Naive thymus-derived CD8-positive, alpha-beta T cell (primary cell): ENCODE measurements at places on chromosomes 11 and 22.
A peak's percentile ranks its signal among the peaks of the same experiment; 100 is the strongest.

DNA sequence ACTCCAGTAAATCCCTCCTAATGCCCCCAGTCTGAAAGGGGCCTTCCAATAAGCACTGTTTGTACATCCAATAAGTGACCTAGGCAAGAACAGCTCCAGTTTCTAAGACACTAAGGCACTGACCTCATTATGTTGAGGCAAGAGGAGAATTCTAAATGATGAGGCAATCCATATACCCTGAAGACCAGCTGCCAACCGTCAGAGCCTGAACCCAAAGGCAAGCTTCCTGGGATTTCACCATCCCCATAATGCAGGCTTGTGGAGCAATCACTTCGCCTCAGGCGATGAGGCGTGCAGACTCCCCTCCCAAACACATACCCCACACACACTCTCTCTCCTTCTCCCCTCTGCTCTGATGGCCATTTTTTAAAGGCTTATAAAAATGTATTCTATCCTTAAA, 49.5 kb downstream of the LGR4 start:
- no peak overlapping the region for H3K4me3 ChIP-seq
- no peak overlapping the region for H3K27ac ChIP-seq
- H3K27me3 ChIP-seq = peaks cover 1% of the 10 kb centered on the region
- no peaks in the 10 kb centered on the region for H3K4me1 ChIP-seq

DNA sequence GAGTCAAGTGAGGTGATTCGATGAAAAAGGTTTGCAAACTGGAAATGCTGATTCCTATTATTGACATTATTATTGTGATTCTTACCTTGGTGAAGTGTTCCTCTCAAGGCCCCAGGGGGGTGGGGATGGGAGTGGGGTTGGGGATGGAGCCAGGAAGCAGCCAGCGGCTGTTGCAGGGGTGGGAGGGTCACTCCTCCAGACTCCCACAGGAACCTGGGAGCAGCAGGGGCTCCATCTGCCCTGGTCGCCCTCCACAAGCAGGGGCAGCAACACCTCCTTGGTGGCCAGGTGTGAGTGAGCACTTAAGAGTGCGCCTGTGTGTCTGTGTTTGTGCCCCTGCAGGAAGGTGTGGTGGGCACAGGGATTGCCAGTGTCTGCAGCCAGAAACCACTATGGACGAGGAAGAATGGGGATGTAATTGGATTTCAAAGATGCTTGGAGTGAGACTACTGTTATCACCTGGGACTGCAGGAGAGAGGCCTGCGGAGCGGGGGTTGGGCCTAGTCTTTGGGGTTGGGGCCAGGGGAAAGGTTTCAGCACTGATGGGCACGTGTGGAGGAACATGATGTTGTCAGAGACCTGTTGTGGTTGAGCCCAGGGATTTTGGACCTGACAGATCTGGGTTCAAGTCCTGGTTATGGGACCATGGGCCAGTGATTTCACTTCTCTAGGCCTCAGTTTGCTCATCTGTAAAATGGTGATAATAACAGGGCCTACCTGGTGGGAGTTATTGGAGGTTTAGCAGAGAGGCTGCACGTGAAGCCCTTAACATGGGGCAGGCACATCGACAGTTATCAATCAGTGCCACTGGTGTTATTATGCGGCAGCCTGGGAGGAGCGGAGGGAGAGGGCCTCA, 3.6 kb upstream of the TP53I11 start:
- no peak overlapping the region for H3K27ac ChIP-seq
- H3K4me3 ChIP-seq = no peak overlapping the region
- no peaks in the 10 kb centered on the region for H3K27me3 ChIP-seq
- H3K36me3 ChIP-seq = no peaks in the 10 kb centered on the region

DNA sequence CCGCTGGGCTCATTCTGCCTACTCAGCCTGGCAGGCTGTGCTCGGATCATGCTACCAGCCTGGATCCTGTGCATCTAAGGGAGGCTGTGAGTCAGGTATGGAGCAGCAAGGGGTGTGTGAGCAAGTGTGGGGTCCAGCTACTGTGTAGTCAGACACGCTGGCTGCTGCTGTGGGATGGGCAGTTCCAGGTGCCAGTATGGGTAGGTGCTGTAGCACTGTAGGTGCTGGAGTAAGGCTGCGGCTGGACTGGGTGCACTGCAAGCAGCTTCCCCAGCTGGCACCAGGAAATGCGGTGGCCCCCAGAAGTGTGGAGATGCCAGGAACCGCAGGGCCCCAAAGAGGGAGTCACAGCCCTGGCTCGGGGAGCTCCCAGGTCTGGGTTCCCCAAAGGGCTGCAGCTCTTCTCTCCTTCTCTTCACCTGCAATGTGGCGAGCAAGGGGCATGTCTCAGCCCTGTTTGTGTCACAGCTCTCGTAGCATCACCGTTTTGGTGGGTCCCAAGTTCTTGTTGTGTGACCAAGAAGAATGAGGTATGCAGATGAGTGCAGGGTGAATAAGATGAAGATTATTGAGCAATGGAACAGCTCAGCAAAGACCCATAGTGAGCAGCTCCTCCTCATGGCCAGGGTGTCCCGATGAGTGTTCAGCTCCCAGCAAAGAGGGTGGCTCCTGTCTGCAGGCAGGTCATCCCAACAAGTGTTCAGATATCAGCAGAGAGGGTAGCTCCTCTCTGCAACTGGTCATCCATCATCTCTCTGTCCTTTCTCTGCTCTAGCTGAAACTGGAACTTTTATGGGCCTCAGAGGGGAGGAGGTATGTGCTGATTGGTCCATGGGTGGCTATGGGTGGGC, 462.9 kb downstream of the TBC1D22A start:
- DNase-seq = no peak
- H3K27ac ChIP-seq = no peak overlapping the region
- H3K36me3 ChIP-seq = peaks cover 2% of the 10 kb centered on the region
- no peaks in the 10 kb centered on the region for H3K27me3 ChIP-seq
- no peak overlapping the region for H3K4me3 ChIP-seq

- H3K27me3 ChIP-seq = no peaks in the 10 kb centered on the region
- H3K36me3 ChIP-seq = no peaks in the 10 kb centered on the region
- H3K27ac ChIP-seq = no peak overlapping the region
- H3K4me3 ChIP-seq = no peak overlapping the region
- DNase-seq = no peak
Observed at GRCh38 chr22:42880815-42881214, 23.7 kb upstream of the ARFGAP3 start.

DNA sequence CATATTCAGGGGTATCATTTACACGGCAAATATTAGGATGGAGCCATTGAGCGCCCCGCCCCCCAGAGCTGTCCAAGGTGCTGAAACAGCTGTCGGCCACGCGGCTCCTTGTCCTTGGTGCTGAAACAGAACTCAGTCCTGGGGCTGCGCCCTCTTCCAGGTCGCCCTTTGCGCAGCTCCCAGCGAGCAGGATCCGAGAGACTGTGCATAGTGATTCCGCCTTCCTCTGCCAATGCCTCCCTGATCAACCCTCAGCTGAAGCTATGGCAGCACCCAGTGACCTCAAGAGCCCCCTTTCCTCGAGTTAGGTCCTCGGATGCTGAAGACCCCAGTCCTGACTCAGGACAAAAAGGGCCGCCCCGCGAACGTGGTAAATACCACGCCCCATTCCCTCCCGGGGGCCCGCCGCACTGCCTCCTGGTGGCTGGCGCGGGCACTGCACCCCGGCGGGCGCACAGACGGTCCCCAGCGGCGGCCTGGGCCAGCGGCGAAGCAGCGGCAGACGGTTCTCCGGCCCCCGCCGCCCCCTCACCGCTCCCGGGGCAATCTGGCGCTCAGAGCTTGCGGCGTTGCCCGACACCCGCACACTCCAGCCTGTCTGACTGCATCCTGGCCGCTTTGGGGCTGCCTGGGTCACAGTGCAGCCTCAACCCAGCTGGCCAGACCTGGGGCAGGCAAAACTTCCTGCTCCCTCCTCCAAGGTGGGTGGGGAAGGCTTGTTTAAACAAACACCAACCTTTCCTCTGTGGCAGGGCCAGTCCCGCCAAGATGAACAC, 13.4 kb downstream of the SYT7 start:
- H3K4me1 ChIP-seq = no peaks in the 10 kb centered on the region
- no peak overlapping the region for H3K27ac ChIP-seq
- peak; percentile 69 for DNase-seq
- H3K36me3 ChIP-seq = no peaks in the 10 kb centered on the region
- H3K4me3 ChIP-seq = no peak overlapping the region

GRCh38 chr22:48753752-48754517, 1073.7 kb downstream of the BRD1 start:
- no peaks in the 10 kb centered on the region for H3K4me1 ChIP-seq
- no peak overlapping the region for H3K27ac ChIP-seq
- H3K27me3 ChIP-seq = peaks cover 27% of the 10 kb centered on the region
- no peaks in the 10 kb centered on the region for H3K36me3 ChIP-seq

DNA sequence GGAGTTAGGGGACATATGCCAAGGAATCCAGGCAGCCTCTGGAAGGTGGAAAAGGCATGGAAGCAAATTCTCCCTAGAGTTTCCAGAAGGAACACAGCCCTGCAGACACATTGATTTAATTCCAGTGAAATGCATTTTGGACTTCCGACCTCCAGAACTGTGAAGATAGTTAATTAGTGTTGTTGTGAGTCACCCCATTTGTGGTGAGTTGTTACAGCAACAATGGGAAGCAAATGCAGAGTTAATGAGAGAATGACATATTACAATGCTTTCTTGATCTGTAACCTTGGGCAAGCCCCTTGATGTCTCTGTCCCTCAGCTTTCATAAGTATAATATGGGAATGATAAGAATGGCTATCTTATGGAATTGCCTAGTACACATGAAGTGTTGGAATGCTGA, 178.7 kb downstream of the KIRREL3 start:
- no peak overlapping the region for H3K4me3 ChIP-seq
- H3K36me3 ChIP-seq = no peaks in the 10 kb centered on the region
- peaks cover 2% of the 10 kb centered on the region for H3K27me3 ChIP-seq
- no peak for DNase-seq

DNA sequence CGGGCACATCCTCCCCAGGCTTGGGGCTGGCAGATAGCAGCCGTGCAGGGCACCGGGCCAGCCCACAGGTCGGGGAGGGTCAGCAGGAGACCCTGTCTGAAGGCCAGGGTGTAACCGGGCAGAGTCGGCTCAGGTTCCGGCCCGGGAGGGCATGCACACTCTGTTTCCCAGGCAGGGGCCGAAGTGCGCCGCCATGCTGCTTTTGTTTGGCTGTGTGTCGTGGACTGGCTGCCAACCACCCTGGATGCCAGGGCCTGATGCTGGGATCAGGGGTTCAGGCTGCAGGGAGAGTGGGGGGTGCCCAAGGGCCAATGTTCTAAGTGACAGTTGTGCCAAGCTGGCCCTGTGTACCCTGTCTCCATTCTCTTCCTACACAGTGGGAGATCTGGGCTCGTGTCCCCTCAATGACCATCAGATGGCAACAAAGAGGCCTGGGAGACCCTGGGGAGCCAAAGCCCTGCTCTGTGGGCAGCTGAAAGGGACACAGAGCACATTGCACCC, 120.9 kb upstream of the B3GAT1 start:
- no peaks in the 10 kb centered on the region for H3K36me3 ChIP-seq
- DNase-seq = no peak
- peak overlapping the region; percentile 49 for H3K27ac ChIP-seq
- no peak overlapping the region for H3K4me3 ChIP-seq
- peaks cover 4% of the 10 kb centered on the region for H3K4me1 ChIP-seq
